Ascending aorta (tissue), 2 donors: ENCODE measurements at places on chromosomes 2 and 18.

DNA sequence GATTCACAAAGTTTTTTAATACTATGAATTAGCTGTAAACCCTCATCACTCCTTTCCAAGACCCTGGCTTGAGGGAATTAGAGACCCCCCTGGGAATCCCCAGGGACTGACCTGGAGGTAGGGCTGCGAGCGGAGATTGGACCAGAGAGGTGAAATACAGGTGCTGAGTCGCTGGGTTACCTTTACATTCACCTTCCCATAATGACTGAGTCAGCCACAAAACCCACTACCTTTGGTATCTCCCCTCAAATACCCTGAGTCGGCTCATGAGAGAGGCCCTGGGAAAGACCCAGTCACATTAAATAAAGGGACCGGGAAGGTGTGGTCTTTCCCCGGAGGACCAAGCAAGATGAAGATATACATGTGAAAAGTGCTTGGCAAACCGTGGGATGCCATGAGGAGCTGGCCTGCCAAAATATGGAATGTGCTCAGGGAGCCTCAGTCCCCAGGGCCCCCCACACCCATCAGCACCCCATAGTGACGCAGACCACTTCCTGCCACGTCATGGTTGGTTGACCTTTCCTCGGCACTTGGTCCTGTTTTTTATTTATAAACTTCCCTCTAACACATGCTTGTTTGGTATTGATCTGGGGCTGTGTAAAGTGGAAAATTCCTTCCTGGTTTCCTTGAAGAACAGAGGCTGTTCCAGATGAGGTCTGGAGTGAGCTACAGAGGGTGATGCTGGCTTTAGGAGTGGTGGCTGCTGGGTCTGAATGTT lies 51.4 kb downstream of the IL1RL2 start:
- no peak for DNase-seq

GRCh38 chr2:174971868-174972781 lies 33.1 kb downstream of the CHN1 start:
- no peak for DNase-seq

- no peak for DNase-seq
These were observed 131.1 kb downstream of the AFF3 start for GRCh38 chr2:100011272-100011731.

DNA sequence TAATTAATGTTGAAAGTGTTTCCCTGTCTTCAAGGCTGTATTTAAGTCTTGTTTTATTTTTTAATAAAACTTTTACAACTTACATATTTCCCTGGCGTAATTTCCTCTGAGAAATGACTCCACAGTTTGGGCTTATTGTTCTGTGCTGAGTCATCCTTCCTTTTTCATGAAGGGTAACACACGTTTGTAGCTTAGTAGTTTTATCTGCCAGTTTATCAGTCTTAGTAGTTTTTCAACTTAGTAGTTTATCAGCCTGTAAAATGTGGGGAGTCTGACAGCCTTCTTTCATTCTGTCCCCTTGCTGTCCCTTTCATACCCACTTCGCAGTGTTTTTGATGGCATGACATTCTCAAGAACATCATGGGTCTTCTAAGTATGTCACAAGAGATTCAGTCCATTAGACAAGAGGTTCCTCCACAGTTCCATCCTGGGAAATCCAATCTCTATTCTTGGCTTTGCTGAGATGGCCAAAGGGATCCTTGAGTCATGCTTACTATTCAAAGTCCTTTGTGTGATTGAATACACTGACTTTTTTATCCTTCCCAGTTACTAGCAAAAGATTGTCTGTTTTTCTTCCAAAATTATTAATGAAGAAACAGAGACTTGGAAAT lies 60.0 kb upstream of the SGPP2 start:
- DNase-seq = no peak

DNA sequence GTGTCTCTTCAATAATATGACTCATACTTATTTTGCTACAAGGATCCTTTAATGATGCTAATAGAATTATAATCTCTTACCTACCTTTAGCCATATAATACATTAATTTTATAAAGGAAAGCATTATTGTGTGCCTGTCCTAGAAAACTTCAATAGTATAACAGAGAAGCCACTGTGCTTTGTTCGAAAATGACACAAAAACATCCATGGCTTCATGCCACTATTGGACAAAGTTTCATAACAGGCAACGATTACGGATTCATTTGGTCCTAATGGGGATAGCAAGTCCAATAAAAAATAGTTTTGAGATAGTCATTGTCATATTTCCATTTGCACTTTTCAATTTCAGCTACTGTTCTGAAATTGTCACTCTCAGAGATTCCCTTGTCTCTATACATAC lies 52.5 kb upstream of the CCDC150 start:
- DNase-seq = no peak

DNA sequence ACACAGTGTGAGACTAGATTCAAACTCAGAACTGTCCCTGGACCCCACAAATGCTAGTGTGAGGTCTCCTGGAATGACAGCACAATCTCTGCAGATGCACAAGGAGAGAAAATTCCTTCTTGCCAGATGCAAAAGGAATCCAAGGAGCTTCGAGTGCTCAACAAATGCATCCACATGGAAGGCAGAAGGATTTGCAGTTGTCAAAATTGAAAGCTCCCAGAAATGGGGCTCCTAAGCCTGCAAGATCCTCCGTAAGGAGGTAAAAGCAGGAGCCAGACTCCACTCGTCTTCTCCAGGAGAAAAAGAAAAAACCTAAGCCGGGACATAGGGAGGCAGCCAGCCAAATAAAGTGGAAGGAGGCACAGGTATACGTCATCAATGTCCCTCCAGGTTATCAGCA lies 355.0 kb upstream of the KLHL29 start:
- no peak for DNase-seq

DNA sequence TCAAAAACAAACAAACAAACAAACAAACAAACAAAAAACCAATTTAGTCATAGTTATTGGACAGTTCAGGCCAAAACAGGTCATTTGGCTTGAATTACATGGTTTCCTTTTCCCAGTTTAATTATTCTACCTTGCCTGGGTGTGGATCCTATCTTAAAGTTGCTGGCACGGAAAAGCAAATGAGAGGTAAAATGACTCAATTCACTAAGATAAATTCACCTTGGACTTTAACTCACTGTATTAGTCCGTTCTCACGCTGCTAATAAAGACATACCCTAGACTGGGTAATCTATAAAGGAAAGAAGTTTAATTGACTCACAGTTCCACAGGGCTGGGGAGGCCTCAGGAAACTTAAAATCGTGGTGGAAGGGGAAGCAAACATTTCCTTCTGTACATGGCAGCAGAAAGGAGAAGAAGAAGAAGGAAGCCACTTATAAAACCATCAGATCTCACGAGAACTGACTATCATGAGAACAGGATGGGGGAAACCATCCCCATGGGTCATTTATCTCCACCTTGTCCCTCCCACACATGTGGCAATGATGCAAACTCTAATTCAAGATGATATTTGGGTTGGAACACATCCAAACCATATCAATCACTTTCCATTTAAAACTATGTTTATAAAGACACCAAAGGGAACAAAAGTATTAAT lies 22.5 kb upstream of the TRAPPC8 start:
- DNase-seq = no peak

GRCh38 chr2:33419581-33420200 lies 56.8 kb upstream of the RASGRP3 start:
- no peak for DNase-seq

- no peak for DNase-seq
These were observed 1.3 kb upstream of the PRSS56 start for GRCh38 chr2:232518844-232519243.

- DNase-seq = no peak
These were observed 81.3 kb upstream of the PELI1 start for GRCh38 chr2:64225491-64225890.

DNA sequence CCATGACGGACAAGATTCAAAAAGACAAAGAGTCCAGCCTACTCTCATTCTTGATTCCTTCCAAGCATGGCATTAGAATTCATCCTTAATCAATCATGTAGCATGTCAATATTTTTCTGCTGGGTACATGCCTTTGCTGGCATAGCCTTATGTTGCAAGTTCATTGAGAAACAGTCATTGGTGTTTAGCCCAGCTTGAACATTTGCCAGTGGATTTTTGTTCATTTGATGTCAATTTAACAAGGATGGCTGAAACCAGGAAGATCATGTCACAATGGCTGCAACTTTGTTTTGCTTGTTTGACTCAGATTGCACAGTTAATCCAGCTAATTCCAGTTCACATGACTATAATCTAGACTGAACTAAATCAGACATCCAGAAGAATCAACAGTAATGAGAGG lies 1132.2 kb downstream of the LRP1B start:
- DNase-seq = no peak

GRCh38 chr18:26002375-26002910 lies 88.0 kb downstream of the SS18 start:
- DNase-seq = no peak

- DNase-seq = no peak
These were observed 1.2 kb upstream of the GPR39 start for GRCh38 chr2:132415256-132415914.

DNA sequence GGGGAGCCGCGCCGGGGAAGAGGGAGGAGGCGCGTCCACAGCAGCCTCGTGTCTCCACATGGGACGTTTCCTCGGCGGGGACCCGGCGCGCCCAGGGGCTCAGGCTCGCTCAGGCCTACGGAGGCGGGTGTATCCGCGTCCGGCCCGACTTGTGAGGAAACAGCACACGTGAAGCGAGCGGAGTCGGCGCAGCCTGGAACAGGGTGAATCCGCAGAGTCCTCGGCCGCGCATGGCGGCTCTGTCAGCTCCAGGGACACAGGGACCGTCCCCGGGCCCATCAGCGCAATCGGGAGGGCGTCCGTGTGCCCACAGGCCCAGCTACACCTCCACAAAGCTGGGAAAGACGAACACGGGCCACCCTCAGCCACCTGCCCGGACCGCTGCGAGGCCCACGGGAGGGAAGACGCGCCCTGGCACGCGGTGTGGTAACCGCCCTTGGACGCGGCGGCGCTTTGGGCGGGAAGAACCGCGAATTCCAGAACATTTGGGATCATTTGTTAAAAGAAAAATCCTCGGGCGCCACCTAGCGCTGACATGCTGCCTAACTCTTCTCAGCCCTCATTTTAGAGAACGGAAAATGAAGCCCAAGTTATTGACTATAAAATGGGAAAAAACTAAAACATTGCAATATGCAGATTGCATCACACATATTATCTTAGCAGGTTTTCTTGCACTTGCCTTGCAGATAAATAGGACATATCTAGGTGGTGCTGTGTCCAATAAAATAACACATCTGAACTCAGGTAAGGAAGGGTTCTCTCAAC lies 40.4 kb downstream of the TMEM18 start:
- no peak for DNase-seq

DNA sequence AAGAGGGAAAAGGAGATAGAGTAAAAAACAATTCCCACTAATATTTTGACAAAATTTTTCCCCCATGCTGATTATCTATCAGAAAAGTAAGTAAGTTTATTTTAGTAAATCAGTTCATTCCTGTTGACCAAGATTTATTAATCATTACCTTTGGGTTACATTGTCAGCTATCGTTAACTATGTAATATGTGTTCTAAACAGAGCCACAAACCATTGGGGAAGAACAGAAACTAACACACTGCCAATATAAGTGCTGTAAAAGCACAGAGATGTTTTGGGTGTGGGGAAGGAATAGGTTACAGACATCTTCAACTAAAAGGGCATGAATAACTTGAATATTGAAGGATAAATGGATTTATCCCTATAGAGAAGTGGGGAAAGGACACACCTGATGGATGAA lies 42.5 kb upstream of the ACADL start:
- no peak for DNase-seq

DNA sequence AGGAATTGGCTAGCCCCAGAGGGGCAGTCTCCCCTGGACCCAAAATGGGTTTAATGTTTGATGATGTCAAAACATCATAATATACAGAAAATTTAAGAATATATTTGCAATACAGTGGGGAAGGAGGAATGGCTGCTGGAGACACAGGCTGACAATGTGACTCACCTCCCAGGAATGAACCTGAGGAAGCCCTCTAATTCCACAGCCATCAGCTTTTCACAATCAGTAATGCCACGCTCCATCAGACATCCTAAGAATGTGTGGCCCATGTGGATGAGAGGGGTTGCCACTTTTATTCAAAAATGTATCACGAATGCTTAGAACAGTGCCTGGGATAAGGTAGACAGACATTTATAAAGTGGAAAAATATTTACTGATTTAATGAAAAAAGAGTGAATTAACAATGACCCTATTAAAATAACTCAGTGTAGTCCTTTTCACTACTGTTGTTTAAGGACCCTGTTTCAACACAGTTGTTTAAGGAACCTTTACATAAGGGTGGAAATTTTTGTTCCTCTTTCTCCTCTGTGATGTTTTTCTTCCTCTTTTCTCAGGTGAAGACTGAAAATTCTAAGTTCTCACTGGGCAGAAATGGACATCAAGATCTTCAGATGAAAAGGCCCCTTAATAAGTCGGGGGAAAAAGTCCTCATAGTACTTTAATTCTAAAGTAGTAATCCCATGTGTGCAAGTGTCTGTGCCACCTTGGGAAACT lies 17.5 kb upstream of the TMEM163 start:
- DNase-seq = no peak

GRCh38 chr2:114010001-114010400 lies 120.1 kb downstream of the ACTR3 start:
- DNase-seq = no peak

- no peak for DNase-seq
These were observed 280.9 kb upstream of the TCF4 start for GRCh38 chr18:55868909-55869308.

- DNase-seq = no peak
These were observed 22.4 kb downstream of the ZNF532 start for GRCh38 chr18:58886864-58887612.

DNA sequence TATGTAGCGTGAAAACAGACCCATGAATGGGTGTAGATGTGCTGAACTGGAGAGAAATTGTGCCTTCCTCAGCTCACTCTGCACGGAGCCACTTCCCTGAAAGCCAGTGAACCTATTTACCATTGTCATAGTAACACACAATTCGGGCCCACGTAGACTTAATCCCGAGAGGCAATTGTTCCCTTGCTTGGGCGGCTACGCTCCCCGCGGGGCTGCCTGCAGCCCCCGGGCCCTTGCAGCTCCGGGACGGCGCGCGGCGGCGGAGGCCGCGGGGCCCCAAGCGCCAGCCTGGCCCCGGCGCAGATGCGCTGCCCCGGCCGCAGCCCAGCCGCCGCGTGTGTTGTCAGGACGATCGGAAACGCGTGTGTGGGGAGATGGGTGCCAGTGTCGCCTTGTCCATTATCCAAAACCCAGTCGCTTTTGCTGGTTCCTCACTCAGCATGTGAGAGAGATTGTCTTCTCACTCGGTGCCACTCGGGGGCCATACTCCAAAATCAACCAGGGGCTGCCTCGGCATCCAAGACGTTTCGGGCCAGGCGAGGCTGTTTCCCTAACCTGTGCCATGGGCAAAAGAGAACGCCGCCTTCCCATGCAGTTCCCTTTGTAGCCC lies 17.9 kb upstream of the LRRTM1 start:
- no peak for DNase-seq

GRCh38 chr2:176685908-176686307 lies 416.7 kb downstream of the MTX2 start:
- no peak for DNase-seq

GRCh38 chr2:18704276-18704675 lies 114.9 kb upstream of the NT5C1B start:
- no peak for DNase-seq

GRCh38 chr2:7031547-7032245 lies 114.5 kb downstream of the RNF144A start:
- no peak for DNase-seq

- no peak for DNase-seq
These were observed 390.2 kb upstream of the SETBP1 start for GRCh38 chr18:44290366-44290977.
